Activated CD4-positive, alpha-beta T cell treated with anti-CD3 and anti-CD28 coated beads, Interleukin-2, Interleukin-6, amounts not matched to agents 100 ng/mL and 50 ng/mL, durations not matched to agents 16 hours and 8 hours (primary cell): ENCODE measurements at places on chromosomes 5 and 9.

DNA sequence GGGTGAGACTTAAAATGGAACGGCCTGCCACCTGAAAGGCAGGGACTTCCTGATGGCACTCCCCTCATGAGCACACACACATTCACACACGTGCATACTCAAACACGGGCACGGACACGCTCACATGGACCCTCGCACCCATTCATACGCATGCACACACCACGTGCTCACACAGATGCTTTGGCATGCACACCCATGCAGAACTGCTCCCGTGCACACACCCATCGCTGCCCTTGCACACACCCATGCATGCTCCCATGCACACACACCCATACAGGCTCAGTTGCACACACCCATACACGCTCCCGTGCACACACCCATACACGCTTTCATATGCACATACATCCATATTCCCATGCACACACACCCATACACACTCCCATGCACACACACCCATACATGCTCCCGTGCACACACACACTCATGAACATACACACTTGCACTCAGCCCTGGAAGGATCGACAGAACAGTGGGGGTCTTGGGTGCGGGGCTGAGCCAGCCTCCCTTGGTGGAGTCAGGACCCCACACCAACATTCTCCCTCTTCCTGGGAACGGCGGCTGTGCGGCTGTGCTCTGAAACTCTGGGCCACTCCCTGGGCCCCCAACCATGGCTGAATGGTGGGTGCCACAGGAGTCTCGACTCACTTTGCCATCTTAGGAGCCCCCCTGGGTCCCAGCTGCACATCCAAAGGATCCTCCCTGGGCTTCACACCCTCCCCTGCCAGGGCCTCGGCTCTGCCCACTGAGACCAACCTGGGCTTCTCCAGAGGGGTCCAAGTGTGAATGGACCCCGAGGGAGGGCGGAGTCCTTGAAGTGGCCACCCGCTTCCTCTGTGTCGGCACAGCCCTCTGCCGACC lies 115.2 kb downstream of the RXRA start:
- DNase-seq = no peak

DNA sequence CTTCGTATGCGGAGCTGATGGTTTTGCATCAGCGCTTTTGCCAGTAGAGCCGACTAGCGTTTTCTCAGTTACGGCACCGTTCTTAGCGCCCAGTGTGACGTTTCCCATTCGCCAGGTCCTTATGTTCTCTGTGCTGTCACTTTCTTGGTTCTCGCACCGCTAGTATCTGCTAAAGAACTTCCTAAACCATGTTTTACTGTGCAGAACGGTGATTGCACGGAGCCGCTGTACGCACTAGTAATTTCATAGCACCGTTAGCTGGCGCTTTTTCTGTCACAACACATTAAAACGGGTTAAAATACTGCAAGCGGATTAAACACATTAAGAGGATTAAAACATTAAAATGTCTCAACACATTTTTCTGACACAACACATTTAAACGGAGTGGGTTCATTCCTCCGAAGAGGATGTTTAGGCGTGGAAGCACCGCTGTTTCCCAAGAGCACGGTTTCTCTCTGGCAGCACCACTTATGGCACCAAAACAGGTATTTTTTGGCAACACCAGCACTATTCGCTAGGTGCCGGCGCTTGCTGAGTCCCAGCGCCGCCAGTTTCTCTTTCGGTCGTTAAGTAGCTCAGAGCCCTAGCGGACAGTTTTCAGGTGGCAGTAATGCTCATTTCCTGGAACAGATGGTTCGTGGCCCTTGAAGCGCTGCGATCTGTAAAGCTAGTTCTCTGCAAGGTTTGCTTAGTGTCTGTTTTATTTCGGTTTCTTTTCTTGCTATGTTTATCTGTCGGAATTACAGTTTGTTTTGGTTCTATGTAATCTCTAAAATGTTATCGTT lies 20.3 kb downstream of the ANXA2R start:
- DNase-seq = peak; percentile 91

- DNase-seq = peak; percentile 31
Observed at GRCh38 chr9:76912636-76913275, 6.8 kb upstream of the PRUNE2 start.

DNA sequence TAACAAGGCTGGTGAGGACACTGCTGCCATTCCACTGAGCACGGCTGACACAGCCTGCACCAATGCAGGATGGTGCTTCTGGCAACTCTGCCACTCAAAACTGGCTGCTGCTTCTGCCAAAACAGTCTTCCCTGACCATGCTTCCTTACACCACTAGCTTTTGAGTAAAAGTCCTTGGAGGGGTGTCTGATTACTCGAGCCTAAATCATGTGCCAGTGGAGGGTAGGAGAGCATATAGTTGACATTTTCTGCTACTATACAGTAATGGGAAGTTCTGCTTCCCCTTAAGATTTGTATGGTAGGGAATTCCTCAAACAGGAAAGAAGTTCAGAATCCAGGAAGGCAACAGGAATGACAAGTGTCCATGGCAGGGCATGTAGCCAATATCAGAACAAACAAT lies 12.2 kb upstream of the PJA2 start:
- no peak for DNase-seq

DNA sequence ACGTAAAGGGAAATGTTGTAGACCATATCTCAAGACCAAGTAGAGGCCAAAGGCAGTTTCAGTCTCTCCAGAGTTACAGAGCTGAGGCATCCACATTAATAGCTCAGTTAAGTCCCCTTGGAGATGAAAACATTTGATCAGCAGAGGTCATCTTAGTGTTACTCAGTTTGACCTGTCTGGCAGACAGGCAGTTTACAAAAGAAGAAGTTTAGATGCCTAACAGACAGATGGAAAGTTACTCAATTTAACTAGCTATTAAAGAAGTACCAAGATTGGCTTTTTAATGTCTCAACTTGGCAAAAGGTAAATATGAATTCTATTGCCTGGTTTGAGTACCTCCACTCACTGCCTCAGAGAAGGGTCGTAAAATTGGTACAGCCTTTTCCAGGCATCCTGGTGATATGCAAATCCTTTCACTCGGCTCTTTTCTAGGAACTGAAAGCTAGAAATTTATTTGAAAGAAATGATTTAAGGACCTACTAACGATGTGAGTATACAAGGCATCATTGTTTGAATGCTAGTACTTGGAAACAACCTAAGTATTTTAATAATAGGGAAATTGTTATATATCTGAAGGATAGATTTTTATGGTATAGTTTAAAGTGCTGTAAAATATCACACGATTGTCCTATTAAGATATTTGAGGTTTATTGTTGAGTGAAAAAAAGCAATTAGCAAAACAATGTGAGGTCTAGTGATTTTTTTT lies 14.8 kb downstream of the ACO1 start:
- DNase-seq = no peak

DNA sequence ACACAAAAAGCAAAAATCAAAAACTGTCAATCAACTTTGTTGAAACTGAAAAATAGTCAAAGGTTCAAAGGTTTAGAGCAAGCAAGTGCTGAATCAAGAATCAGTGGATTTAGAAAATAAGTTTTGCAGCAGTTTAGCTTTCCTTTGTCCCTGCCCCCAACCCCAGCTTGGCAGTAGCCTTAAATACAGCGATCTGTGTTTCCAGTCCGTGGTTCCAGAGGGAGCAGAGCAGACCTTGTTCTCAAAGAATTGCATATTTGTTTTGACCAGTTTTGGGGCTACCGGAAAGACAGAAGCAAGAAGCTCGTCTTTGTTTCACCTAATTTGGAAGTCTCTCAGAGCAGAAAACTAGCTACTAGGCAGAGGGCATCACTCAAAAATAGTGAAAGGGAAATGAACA lies 57.2 kb upstream of the PRDM9 start:
- no peak for DNase-seq

GRCh38 chr5:67375606-67376005 lies 179.0 kb upstream of the CD180 start:
- peak; percentile 8 for DNase-seq

GRCh38 chr9:68648971-68649370 lies 56.1 kb upstream of the PIP5K1B start:
- no peak for DNase-seq

DNA sequence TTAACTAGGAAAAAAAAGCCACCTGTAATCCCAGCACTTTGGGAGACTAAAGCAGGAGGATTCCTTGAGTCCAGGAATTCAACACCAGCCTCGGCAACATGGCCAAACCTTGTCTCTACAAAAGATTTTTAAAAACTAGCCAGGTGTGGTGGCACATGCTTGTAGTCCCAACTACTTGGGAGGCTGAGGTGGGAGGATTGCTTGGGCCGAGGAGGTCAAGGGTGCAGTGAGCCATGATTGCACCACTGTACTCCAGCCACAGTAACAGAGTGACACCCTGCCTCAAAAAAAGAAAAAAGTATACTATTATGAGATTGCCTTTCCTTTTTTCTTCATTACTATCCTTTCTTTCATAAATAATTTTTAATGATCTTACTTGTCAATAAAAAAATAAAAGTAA lies 45.8 kb downstream of the CPEB4 start:
- no peak for DNase-seq

DNA sequence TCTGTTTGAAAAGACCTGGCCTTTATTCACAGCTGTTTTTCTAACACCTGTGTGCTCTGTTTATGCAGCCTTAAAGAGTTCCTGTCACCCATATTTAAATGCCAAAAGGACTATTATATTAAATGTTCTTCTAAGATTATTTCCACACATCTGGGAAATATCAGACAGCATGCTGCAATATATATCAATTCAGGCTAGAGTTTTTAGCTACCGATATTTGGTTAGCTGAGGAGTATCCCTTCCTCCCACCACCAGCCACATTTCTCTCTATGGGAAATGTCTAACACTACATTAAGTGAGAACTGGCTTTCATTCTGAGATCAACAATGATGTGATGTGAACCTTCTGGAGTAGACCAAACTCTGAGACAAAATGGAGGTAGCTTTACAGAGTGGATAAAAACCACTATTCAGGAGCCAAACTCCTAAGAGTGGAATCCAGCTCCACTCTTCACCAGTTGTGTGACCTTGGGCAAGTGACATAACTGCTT lies 509.2 kb downstream of the ZNF608 start:
- no peak for DNase-seq

DNA sequence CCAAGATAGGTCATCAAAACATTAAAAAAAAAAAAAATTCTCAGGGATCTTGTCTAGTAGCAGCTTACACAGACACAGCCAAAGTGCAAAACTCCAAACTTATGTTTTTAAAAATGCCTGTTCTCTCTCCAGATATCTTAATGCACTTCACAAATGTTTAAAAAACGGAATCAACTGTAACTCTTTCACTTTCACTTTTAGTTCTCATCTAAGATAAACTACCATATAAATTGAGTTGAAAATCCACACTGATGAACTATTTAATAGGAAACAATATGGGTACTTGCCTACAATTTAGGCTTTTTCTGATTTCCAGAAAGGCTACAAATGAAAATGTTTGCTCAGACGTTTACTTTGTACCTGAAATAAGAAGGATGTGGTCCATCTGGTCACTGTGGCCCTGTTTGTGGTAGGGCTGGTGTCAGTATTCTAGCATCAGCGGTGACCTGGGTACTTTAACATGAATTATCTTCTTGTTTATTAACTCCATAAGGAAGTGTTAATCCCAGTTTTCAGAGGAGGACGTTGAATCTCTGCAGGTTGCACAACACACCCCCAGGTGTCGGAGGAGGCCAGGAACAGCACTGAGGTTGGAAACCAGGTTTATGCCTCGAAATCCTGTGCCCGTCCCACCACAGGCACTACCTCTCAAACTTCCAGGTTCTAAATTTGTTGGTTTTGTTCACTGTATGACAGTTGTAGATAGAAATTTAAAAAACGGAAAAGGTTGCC lies 13.3 kb upstream of the LPCAT1 start:
- no peak for DNase-seq

- no peak for DNase-seq
Observed at GRCh38 chr5:119016125-119016774, 27.9 kb upstream of the DTWD2 start.

DNA sequence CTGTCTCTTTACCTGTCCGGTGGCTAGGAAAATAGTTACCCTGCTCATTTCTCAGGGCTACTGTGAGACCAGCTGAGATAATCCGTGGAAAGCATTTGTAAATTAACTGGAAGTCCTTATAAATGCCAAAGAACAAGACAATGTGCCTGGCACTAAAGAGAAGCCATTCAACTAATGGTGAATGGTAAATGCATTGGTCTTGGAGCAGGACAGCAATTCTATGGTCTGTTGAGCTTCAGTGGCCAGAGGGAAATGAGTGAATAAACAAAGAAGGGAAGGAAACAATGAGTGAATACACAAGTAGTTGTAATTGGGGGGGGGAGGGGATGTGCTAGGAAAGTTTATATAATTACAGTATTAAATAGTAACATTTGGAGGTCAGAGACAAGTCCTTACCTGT lies 353.6 kb downstream of the SEMA5A start:
- no peak for DNase-seq

DNA sequence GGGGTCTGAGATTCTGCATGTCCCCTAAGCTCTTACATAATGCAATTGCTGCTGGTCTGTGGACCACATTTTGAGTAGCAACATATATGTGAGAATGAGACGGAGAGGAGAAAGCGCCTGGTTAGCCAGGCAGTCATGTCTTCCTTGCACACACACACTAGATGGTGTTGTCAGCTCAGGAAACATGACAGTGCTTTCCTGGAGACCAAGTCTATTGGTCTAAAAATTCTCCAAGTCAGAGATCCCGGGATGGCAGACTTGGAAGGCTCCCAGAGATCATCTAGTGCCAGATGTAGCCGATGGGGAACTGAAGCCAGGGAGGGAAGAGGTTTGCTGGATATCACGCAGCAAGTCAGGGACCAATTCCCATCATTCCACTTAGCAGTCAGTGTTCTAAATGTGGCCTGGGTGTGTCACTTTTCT lies 53.4 kb downstream of the GALNT12 start:
- no peak for DNase-seq

DNA sequence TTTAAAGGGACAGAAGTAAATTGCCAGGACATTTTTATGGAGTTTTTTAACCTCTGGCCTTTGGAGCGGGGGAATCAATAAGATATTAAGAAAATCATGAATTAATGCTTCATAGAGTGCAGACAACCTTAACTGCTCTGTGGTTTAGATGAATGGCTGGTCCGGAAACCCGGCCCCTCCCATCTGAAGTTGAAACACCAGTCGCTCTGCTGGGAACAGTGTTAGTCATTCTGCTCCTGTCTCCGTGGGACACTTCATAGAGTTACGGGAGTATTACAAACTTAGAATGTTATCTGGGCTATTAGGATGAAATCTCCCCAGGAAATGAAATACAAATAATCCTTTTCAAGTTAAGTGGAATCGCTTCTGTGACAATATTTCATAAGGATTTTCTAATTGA lies 110.1 kb upstream of the IRX2 start:
- no peak for DNase-seq

- no peak for DNase-seq
Observed at GRCh38 chr9:79953908-79954307, 382.1 kb downstream of the TLE4 start.

GRCh38 chr5:109410389-109411148 lies 795 bp upstream of the PJA2 start:
- DNase-seq = peak; percentile 55

- no peak for DNase-seq
Observed at GRCh38 chr5:180304431-180305375, 12.8 kb upstream of the MAPK9 start.
